ENCODE measurements at places on chromosomes 7 and 10. TPM values are rescaled to one million over a fixed set of nuclear protein-coding genes. Genes with fewer than 3 reads are reported as not detected.

AASS gene
- 46.8 TPM for total RNA-seq

DNA sequence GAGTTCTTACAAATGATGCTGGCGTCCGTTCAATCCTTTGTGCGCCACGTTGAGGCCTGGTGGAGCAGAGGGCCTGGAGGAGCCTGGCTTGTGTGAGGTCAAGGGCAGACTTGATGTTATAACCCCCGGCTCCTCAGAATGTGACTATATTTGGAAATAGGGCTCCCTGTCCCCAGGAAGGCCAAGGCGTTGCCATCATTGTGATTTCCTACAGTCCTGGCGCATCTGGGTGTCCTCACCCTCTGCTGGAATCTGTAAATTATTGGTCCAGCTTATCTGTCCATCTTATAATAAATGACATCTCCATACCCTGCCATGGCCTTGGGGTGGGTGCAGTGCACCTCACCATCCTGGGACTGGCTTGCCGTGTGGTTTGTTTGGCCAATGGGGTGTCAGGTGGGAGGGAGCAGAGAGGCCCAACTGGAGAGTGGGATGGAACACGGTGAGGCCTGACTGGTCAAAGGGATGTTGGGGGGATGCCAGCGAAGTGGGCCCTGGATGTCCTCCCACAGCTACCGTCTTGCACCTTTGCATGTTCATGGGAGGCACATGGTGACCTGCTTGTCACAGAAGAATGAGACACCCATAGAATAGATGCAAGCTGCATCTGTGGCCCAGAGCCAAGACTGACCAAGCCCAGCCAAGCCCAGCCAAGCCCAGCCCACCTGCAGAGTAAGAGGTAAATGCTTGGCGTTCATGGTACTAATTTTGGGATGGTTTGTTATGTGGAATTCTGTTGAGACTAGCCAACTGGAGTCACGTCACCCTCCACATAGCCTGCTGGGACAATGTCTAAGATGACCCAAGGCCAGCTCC, 11.1 kb upstream of the LRRC27 start:
- DNase-seq = no peak

GRCh38 chr7:69744026-69744425, 145.8 kb downstream of the AUTS2 start:
- no peak for DNase-seq

DNA sequence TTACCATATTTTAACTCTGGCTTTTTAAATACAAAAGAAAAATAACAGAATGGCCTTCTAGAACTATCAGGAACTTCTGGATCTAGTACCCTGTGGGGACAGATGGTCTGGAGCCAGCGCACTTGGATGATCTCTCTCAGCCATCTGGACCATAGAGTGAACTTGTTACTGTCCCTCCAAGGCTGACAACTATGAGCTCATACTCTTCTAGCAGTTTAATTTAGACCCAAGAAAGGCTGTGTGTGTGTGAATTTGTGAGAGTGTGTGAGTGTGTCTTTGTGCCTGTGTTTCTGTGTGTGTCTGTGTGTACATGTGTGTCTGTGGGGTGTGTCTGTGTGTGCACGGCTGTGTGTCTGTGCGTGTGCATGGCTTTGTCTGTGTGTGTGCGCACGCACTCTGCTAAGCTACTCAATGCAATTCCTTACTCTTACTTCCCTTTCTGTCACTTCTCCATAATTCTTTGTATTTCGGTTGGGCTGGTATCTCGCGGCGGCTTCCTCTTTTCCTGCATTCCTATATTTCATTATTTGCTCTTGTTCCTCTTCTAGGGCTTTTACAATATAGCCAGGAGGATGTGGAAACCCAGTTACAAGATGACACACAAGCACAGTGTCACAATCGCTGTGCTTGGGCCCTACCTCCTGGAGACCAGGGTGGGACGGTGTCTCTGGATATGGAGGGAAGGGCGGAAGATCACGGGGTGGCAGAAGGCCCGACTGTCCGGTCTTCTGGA, 51.9 kb downstream of the IKZF1 start:
- DNase-seq = no peak

DNA sequence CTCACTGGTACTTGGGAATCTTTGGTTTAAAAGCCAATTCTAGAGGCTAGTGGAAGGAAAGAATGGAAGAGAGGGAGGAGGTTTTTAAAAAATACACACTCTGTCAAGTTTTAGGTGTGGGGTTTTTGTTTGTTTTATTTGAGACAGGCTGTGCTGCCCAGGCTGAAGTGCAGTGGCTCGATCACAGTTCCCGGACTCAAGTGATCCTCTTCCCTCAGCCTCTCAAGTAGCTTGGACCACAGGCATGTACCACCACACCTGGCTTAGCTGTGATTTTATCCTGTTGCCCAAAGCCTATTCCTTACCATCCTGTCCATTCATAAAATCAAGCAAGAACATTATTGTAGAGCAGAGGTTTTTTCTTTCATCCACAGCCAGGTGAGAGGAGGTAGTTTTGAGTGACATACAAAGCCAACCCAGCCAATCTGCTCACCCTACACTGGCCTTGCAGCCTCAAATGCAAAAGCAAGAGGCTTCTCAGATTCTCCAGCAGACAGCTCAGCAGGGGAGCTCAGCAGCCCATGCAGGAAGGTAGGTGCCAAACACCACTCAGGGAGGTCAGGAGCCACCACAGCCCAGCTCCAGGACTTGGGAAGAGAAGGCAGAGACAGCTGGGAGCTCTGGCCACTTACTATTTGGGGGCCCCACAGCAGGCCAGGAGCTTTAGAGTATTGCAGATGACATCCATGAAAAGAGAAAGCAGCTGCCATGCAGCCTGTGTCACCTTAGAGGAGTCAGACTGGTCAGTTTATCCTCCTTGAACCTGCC, 65.8 kb downstream of the TMEM209 start:
- no peak for DNase-seq

GRCh38 chr7:108308903-108309302, 147.3 kb downstream of the NRCAM start:
- no peak for DNase-seq

GLCCI1 gene
- total RNA-seq = 25.5 TPM

OR6V1 gene
- not detected for total RNA-seq

CRYGN gene
- not detected for total RNA-seq

H2BK1 gene
- not detected for total RNA-seq

GRCh38 chr7:46115410-46115809, 194.3 kb upstream of the IGFBP3 start:
- no peak for DNase-seq

All from ureter (tissue), 1 donor.